Frontal cortex (tissue), 4 donors: ENCODE measurements at places on chromosomes 16 and 17. TPM values are rescaled to one million over a fixed set of nuclear protein-coding genes. Genes with fewer than 3 reads are reported as not detected.

DNA sequence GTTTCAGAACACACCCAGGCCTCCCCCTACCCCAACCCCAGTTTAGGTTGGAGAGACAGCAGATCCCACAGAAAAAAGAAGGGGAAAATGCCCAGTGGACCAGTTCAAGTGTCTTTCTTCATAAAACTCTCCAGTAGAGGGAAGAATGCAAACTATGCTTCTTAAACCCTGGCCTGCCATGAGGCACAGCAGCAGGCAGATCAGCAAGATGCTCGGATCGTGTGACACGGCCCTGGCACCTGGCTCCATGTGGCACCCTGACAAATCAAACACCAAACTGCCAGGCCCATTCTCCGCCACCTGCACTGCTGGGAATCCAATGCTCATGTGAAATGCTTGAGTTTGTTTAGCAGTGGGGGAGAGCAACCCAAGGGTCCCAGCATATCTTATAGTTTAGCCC is 166.8 kb downstream of the SOX9 start:
- no peak for DNase-seq

- DNase-seq = no peak
Observed at GRCh38 chr17:77125432-77125901, 15.3 kb upstream of the SEC14L1 start.

DNA sequence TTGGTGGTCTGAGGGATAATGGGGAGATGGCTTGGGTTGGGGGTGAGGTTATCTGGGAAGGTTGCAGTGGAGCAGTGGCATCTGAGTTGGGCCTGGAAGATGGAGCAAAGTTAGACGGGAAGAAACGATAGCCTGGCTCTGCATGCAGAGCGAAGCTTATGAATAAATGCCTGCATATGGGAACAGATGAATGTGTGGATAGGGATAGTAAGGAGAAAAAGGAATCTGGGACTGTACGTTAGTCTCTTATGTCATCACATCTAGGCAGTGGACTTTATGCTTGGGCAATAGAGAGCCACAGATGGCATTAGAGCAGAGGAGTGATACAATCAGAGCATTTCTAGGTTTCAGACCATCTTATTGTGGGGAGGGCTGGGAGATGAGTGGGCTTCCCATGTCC is 33.0 kb downstream of the CPNE2 start:
- DNase-seq = no peak

- DNase-seq = no peak
Observed at GRCh38 chr17:7081341-7082062, 1.5 kb upstream of the CLEC10A start.

The KRTAP4-5 gene
- not detected for total RNA-seq

DNA sequence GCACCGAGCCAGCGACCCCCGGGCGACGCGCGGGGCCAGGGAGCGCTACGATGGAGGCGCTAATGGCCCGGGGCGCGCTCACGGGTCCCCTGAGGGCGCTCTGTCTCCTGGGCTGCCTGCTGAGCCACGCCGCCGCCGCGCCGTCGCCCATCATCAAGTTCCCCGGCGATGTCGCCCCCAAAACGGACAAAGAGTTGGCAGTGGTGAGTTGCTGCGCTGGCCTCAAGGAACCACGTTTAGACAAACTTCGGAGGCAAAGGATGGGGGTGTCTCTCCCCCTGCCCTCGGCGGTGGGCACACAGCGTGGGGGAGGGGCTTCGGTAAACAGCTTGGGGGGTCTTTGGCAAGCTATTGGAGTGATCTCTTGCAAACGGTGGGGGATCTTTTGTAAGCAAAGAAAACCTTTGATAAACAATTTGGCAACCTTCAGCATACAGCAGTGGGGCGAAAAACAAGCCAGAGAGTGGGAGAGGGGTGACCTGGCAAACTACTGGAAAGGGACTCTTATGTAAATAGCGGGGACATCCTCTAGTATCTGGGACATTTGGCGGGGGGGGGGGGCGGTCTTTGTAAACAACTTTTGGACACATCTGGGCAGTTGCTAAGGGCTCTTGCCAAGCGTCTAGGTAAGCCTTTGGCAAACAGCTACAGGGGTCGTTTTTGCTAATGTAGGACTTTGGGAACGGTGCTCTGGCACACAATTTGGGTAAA is 587 bp downstream of the MMP2 start:
- DNase-seq = peak; percentile 28

The NGFR gene
- total RNA-seq = 3.3 TPM

- DNase-seq = no peak
Observed at GRCh38 chr17:48011405-48012150, 26.0 kb downstream of the COPZ2 start.

DNA sequence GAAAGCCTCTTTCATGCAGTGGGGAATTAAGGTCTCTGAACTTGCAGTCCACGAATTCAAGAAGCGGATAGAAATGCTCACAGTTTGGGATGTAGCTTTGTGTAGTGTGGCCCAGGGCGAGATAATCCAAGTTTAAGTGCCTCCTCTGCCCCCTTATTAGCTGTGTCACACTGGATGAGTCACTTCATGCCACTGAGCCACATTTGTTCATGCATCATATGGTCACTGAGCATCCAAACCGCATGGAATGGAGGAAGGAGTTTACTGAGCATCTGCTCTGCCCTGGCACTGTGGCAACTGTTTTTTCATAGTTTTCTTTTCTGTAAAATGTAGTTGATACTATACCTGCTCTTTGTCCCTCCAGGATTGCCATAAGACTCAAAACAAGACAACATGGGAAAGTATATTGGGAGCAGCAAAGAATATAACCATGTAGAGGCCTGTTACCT is 15.1 kb upstream of the DHX8 start:
- DNase-seq = no peak

The TP53TG3F gene
- total RNA-seq = not detected

DNA sequence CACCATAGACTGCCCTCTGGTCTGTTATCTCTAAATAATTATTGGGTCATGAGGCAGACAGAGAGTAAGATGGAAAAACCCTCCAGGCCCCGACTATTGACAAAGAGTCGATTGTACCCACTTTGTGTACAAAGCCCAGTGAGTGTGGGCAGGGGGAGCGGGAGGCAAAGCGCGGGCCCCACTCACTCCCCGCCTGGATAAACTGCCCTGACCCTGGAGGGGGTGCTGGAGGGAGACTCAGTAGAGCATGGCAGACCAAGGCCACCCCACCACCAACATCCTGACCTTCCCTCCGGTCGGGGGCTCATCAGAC is 11.2 kb upstream of the CPSF4L start:
- peak; percentile 58 for DNase-seq

The TP53TG3B gene
- total RNA-seq = not detected

The CCL3 gene
- total RNA-seq = 2.0 TPM

The RAB26 gene
- 4.1 TPM for total RNA-seq

The RNF112 gene
- total RNA-seq = 26.1 TPM

GRCh38 chr17:60090417-60090816 is 11.7 kb upstream of the HEATR6 start:
- DNase-seq = no peak

The EVI2A gene
- 2.4 TPM for total RNA-seq

DNA sequence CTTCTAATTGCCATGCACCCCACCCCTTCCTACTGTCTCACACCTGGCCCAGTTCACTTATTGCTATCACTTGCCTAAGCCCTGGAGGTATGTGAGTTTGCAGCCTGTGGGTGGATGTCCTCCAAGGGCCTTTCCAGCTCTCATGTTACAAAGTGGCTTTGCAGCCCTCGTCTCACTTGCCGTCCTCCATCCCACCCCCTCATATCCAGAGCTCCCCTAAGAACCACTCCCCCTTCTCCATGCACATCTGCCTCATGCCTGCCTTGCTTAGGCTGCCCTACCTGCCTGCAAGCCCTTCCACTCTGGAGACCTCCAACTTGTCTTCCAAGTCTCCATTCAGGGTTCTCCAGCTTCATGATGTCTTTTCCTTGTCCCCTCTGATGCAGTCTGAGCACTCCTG is 119.4 kb upstream of the NLRP1 start:
- DNase-seq = no peak
